NCI-H2081 (cell line): ENCODE measurements at places on chromosomes 16 and 17.

- DNase-seq = no peak
Observed at GRCh38 chr17:4560421-4560820, at the start of gene GGT6. Gene GGT6, minus strand, starts transcription at chr17:4560577. Its CDS starts 56 bp downstream, at chr17:4560521.

- DNase-seq = no peak
Observed at GRCh38 chr16:84177741-84178073, 9.2 kb downstream of the TAF1C start.

- no peak for DNase-seq
Observed at GRCh38 chr16:6286176-6286575, 1046.5 kb upstream of the RBFOX1 start.

GRCh38 chr17:70181866-70182265, 12.5 kb downstream of the KCNJ2 start:
- no peak for DNase-seq

DNA sequence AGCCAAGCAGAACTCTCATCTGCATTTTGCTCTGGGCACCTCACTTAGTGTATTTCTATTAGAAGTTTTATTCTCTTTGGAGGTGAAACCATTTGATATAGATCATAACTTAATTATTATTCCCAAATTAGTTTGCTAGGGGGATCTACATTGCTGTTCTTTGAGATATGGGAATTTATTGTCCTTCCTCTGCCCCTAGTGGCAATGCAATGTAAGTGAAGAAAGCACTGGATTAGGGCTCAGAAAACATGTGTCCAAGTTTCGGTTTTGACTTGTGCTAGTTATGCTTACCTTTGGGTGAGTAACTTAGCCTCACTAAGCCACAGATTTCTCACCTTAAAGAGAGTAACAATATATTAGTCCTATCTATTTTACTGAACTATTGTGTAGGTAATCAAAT, 2.9 kb downstream of the KRT39 start:
- DNase-seq = peak; percentile 12

DNA sequence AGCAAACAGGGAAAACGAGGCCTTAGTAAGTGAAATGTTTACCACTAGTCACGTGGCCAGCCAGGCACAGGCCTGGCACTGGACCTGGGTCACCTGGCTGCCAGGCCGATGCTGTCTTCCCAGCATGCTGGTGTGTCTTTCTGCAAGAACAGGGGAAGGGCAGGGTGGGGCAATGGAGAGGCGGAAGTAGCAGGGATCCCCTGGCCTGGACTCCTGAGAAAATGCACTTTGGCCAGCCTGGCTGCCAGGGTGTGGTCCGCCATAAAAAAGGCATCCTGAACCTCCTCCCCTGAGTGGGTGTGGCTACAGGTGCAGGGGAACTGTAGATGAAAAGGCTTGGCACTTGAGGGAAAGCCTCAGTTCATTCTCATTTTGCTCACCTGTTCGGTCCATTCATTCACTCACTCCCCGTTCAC, 1.0 kb upstream of the ANKRD40CL start:
- no peak for DNase-seq

DNA sequence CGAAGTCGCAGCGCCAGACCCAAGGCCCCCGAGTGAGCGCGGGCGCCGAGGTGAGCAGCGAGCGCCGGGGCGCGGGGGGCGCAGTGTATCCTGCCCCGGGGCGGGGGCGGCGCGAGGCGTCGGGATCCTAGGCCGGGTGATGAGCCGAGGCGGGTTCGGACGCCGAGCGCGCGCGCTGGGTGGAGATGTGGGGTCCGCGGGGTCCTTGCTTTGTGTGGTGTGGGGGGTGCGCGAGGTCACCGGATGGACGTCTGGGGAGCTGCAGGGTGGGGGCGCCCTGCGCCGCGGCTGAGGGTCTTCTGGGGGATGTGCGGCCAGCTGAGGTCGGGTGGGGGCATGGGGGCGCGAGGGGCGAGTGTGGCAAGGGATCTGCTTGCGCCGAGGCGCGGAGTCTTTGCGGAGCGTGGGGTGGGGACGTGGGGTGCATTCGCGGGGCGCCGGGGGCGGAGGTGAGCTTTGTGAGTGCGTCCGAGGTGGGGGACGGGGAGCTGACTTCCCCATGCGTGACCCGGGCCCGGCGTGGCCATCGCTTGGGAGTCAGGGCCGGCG, 560 bp downstream of the RAI1 start:
- no peak for DNase-seq

DNA sequence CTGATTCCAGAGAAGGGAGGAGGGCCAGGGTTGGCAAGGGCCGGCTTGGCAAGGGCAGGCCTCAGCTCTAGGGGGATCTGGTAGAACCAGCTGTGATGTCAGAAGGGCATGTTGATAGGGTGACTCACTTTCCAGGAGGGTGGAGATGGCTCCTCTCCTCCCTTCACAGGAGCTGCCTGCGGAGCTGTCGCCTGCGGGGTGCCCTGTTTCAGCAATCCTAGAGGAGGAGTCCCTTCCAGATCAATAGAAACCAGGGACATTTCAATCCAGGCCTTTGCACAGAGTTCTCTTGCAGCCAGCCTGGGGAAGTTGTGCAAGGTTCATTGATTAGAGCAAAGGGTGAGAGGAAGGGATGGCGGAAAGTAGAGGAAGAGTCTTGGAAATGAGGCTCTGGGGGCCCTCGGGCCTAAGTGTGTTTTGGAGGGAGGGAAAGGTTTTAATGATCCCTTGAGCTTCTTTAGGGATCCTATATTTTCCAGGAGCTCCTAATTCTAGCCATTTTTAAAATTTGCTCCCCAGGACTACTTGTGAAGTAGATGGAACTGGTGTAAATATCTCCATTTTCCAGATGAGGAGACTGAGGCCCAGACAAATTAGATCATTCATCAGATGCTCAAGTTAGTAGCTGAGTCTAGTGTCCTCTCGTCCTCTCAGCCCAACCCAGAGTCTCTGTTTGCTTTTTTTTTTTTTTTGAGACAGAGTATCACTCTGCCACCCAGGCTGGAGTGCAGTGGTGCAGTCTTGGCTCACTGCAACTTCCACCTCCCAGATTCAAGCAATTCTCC, 24.8 kb upstream of the CSNK2A2 start:
- no peak for DNase-seq

DNA sequence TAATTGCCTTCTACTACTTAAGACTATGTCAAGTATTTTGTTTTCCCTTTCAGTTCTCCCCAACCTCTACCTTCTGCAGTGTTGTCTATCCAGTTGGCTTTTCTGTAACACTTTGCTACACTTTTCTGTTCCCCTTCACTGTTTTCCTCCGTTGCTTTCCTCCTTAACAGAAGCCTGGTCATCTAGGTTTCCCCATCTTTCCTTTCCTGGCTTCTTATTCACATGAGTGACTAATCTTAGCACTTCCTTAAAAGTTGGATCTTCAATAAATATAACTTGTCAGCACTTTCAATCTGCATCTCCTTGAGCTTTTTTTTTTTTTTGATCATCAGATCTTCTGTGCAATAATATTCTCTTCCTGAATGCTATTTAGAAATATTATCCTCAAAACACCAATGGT, 2.8 kb upstream of the SLFN11 start:
- DNase-seq = no peak

DNA sequence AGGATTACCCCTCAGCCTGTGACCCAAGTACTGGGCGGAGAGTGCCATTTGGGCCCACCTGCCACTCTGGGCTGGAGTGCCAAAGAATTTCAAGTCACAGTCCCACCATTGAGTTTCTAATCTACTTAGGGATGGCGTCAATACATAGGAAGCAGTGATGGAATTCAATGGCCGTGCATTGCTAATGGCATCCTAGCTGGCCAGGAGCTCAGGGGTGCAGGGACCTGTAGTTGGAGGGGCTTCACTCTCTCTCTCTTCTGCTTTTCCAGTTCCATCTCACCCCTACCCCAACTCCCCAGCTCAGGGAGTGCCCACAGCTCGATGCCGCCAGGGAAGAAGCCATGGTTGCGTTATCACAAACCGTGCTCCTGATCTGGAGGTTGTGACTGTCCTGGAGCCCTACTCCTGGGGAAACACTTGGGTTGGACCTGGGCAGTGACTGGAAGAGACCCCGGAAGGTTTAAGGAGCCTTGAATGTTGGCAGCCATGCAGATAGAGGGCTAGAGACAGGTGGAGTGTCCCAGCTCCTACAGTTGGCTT, 2.4 kb downstream of the MMP15 start:
- DNase-seq = no peak

GRCh38 chr16:73737637-73738036, 559.0 kb upstream of the PSMD7 start:
- DNase-seq = no peak

- DNase-seq = no peak
Observed at GRCh38 chr17:17748604-17749003, 67.3 kb downstream of the RAI1 start.

GRCh38 chr16:50626868-50627267, 54.2 kb downstream of the SNX20 start:
- DNase-seq = no peak

GRCh38 chr17:73643001-73643851, 1.0 kb downstream of the SDK2 start:
- DNase-seq = peak; percentile 37

DNA sequence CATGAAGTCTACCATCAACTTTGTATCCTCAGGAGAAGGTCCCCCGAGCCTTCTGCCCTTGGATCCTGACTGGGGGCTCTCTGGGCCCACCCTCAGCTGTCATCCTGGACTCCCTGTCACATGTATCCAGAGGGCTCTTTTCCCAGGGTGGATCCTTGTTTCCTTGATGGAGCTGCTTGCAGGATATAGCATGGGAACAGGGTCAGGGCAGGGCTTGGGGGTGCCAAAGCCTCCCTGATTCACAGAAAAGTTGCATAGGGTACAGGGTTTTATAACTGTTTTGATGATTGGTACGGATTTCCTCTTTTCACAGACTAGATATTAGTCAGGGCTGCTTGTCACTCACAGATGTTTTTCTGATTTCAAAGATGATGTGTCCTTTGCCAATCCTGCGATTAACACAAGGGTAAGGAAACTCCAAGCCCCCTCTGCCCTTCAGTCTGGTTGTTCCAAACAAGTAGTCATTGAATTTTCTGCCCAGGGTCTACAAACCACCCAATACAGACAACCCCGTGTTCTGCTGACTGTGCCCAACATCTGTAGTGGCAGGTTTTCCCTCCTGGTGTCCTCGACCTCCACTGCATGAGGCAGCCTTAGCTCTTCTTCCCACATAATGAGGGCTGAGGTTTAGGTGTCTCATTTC, 20.6 kb upstream of the SLC35G3 start:
- no peak for DNase-seq

GRCh38 chr16:3665508-3665907, 11.0 kb downstream of the DNASE1 start:
- DNase-seq = no peak

DNA sequence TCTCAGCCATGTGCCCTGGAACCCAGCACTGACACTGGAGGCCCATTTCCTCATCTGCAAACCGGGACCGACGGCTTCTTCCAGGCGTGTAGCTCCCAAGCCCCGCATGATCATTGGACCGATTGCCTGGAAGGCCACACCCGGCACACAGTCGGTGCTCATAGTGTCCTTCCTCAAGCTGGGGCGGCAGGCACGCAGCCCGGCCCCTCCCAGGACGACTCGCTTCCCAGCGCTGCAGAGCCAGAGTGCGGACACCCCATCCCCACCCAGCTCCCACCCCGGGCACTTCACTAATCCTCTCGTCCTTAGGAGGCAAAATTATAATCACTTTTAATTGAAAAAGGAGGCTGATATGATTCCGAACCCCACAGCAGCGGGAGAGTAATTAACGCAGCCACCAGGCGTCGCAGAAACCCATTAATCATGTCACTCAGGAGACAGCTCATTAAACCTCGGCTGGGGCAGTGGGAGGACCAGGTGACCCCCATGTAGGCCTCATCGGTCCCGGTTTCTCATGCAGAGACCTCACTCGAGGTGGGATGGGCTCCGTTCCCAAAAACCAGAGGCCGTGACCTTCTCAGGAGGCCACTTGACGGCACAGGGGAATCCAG, 33.1 kb downstream of the ZNF469 start:
- no peak for DNase-seq

- DNase-seq = no peak
Observed at GRCh38 chr17:2716649-2717048, 5.1 kb upstream of the CLUH start.

- DNase-seq = no peak
Observed at GRCh38 chr16:88341551-88342290, 41.0 kb upstream of the ZNF469 start.

DNA sequence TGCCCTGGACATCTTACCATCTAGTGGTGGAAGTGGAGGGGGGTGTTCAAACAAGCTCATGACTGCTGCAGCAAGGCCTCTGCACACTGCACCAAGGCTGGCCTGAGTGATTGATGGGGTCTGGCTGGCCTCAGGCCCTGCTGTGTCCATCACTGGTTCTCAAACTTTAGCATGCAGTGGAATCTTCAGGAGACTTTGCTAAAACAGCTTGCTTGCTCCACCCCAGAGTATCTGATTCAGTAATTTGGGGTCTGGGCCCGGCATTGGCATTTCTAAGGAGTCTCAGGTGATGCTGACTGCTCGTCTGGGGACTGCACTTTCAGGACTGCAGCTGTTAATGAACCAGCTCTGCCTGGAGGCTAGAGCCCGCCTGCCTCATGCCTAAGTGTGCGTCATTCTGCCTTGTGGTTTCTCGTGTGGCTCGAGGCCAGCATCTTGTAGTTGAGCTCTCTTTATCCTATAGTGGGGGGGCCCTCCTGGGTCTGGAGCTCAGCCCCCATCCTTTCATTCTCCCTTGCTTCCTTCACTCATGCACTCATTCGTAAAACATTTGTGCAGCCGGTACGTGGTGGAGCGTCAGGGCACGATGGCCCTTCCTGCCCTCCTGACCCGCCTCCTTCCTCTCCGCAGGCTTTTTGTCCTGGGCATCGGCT, 4.1 kb downstream of the MGAT5B start:
- DNase-seq = no peak

- no peak for DNase-seq
Observed at GRCh38 chr16:47567321-47567720, 106.2 kb downstream of the PHKB start.

- no peak for DNase-seq
Observed at GRCh38 chr17:9828296-9829295, 2.9 kb downstream of the GLP2R start.

DNA sequence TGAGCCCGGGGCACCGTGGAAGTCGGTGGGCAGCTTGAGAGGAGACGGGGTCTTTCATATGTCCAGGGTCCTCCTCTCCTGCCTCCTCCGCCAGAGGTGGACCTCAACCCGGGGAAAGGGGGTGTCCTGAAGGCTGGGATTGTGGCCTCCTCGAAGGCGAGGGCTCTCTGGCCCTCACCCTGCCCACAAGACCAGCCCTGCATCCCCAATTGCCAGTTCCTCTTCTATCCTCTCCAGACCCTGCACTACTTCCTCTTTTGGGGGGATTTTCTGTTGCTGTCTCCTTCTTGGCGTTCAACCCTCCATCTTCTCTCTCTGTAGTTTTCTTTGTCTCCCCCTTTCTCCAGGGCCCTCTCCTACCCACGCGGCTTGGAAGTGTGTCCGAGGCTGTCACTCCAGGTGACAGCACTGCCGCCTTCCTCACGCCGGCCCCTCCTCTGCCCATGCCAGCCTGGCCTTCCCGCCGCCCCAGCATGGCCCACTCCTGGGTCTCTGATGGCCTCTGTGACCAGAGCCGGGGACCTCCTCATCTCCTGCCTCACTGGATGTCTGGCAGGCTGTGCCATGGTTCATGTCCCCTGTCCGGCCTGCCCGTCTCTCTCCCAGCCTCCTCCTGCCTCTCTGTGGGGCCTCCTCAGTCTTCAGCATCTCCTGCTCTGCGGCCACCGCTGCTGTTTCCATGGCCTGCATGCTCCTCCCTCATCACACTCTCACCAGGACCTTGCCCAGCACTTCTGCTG, 2.4 kb upstream of the ITGAX start:
- DNase-seq = no peak

- DNase-seq = no peak
Observed at GRCh38 chr17:5282642-5283217, 646 bp downstream of the RABEP1 start.
